Inflammatory macrophage (primary cell): ENCODE measurements at places on chromosomes 2 and 18.

GRCh38 chr2:98445177-98445682, 572 bp downstream of the INPP4A start:
- DNase-seq, result no peak

DNA sequence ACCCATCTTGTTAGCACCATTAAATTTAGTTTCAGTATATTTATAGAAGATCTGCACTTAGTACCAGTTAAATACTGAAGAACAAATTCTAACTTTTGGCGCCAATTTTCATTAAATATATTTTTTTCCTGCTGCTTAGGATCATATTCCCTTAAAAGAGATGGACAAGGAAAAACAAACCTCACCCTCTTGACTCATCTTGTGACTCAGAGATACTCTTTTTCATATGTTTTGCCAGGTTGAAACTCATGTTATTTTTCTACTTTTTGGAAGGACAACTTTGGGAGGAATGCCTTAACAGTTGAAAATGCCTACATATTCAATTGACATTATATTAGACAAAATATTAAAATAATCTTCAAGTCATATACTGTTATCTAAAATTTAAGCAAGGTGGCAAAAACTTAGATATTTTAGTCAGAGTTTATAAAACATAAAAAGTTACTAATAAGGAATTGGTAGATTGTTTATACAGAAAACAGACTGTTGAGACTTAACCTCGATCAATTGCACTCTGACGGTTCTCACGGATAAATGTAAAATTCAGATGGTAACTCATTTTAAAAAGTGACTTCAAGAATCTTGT, 36.2 kb downstream of the PNO1 start:
- no peak for DNase-seq

DNA sequence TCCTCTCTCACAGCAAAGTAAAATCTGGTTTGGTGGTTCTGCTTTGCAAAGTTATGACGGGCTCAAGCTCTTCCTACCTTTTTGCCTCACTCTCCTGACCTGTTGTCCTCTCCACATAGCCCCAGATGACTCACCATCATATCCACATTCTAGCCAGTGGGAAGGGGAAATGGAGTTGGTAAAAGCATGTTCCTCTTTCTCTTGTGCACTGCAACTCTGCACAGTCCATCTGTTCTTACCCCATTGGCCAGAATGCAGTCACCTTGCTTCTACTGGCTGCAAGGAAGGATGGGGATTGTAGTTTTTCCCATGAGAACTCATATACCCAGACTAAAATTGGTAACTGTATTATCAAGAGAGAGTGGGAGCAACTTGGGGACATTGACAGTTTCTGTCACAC, 50.4 kb upstream of the SMIM21 start:
- peak; percentile 81 for DNase-seq

GRCh38 chr2:51553476-51553875, 521.5 kb upstream of the NRXN1 start:
- DNase-seq, result no peak

DNA sequence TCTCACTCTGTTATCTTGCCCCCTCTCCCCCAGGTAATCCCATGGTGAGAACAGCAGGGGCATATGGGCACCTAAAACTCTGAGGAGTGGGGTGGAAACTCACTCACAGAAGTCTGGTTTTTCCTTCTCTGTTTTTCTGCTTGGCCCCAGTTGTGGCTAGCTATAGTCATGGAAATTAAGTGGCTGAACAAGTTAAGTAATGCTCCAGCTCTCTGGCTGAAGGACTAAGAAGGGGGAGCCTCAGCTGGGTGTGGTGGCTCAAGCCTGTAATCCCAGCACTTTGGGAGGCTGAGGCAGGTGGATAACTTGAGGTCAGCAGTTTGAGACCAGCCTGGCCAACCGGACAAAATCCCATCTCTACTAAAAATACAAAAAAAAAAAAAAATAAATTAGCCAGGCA, 261.0 kb downstream of the TPGS2 start:
- DNase-seq, result no peak

- DNase-seq, result no peak
Measured at GRCh38 chr18:65081786-65082185, 669.0 kb upstream of the CDH7 start.

GRCh38 chr2:69205491-69205890, 181.5 kb downstream of the GFPT1 start:
- DNase-seq, result no peak
